ENCODE measurements at places on chromosomes 13 and 19.

DNA sequence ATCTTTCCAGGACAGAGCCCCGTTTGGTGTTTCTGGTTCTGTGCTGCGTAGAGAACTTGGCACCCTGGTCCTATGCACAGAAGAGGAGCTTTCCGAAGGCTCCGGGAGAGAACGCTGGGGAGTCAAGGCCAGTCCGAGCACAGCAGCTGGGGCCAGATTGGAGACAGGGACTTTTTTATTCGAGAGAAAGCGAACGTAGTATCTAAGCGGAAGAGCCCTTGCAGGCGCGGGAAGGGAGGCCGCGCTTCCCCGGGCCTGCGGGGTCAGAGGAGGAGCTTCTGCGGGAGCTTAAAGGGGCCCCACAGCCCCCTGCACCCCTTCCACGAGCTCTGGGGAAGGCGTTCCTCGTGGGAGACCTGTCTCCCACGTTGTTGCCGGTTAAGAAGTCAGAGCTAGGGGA, 48.6 kb upstream of the ARHGEF7 start:
- DNase-seq = no peak

- DNase-seq = no peak
These were observed 386 bp downstream of the VAV1 start for GRCh38 chr19:6772866-6773322.

GRCh38 chr19:46369817-46370216, 22.9 kb downstream of the PPP5C start:
- no peak for DNase-seq

DNA sequence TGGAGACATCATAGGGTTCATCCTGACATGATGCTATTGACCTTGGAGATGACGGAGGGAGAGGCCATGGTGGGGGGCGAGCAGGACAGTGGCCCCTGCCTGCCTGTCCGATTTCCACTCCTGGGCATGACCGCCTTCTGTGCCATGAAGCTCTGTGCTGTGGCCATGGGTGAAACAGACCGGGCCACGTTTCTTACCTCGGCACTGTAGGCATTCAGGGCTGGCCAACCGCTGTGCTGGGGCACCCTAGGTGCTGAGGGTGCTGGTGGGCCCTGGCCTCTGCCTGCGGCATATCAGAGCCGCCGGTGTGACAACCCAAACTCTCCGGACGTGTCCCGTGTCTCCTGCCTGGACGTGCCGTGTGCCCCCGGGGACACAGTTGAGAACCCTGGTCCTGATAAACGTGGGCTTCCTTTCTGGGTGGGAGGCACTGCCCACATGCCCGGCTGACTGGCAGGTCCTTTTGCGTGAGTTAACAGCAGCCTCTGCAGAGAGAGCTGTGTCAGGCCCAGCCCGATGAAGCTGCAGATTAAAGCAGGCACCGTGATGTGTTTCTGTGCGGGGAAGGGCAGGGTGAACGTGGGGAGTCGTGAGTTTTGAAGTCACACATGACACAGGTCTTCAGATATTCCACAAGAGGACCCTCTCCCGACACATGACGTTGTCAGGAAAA, 46.5 kb downstream of the TMEM255B start:
- no peak for DNase-seq

- no peak for DNase-seq
These were observed 683.4 kb downstream of the PCDH9 start for GRCh38 chr13:66546534-66547379.

DNA sequence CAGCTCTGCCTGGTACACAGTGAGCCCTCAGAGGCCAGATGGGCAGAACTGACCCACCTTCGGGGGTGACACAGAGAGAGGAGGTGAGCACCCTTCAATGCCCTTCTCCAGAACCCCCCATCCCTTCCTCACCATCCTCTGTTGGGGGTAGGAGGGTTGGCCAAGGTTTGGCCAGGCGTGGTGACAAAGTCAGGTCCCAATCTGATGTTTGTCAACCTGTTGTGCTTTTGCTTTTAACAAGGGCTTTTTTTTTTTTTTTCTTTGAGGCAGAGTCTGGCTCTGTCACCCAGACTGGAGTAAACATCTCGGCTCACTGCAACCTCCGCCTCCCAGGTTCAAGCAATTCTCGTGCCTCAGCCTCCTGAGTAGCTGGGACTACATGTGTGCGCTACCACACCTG, 7.3 kb downstream of the PTGIR start:
- no peak for DNase-seq

GRCh38 chr13:40251343-40252032, 415.0 kb downstream of the FOXO1 start:
- DNase-seq = no peak

GRCh38 chr19:19457671-19458070, 52.2 kb downstream of the GATAD2A start:
- DNase-seq = no peak

DNA sequence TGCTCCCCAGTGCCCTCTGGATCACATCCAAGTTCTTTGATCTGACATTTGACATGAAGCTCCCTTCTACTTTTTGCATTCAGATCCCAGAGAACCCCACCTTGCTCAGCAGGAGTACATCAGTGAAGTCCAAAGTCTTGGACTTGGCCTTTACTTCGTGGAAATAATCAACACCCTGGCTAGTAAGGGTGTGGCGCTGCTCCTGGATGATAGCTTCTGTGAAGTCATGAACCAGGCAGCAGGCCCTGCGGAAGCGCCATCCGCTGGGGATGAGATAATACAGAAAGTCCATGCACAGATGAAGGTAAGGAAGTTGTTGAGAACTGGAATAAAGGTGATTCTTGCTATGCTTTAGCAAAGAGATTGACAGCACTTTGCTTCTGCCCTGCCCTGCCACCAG, 43.2 kb downstream of the OR10H4 start:
- DNase-seq = no peak

Measured in RCC 7860 (cell line).